NCI-H2227 treated with DMSO at 0.1 percent for 48 hours (cell line): ENCODE measurements at places on chromosomes 5 and 9.

DNA sequence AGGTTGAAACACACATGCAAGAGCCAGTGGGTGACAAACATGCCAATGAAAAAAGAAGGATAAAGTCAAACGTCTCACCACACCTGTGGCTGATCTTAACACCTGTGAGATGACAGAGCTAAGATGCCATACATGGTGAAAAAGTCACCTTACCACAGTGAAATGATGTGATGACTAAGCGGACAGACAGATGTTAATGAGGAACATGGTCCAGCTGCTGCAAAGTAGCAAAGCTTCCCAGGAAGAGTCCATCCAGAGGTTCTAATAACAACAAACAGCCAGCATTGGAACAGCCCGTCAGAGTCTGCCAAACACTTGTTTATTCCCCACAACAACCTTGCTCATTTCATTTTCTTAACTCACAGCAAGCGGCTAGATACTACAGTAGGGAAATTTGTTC, 1.9 kb downstream of the KIAA1191 start:
- no peak for DNase-seq

- DNase-seq, result no peak
Measured at GRCh38 chr9:37004424-37004935, 29.6 kb downstream of the PAX5 start.

- no peak for DNase-seq
Measured at GRCh38 chr9:124394167-124394566, 21.1 kb downstream of the PSMB7 start.

GRCh38 chr5:82642313-82642712, 364.2 kb upstream of the RPS23 start:
- DNase-seq, result no peak

GRCh38 chr9:18014556-18014955, 435.7 kb downstream of the SH3GL2 start:
- no peak for DNase-seq

- no peak for DNase-seq
Measured at GRCh38 chr5:135236908-135237747, 161.9 kb downstream of the MACROH2A1 start.

- no peak for DNase-seq
Measured at GRCh38 chr9:127087411-127087810, 35.0 kb downstream of the ANGPTL2 start.

GRCh38 chr5:64923151-64923685, 154.5 kb downstream of the CWC27 start:
- DNase-seq, result no peak

- no peak for DNase-seq
Measured at GRCh38 chr5:168770036-168770498, 190.9 kb upstream of the PANK3 start.

- DNase-seq, result no peak
Measured at GRCh38 chr5:119367502-119368237, 11.9 kb downstream of the TNFAIP8 start.

GRCh38 chr5:143781993-143782520, 29.9 kb upstream of the HMHB1 start:
- no peak for DNase-seq

DNA sequence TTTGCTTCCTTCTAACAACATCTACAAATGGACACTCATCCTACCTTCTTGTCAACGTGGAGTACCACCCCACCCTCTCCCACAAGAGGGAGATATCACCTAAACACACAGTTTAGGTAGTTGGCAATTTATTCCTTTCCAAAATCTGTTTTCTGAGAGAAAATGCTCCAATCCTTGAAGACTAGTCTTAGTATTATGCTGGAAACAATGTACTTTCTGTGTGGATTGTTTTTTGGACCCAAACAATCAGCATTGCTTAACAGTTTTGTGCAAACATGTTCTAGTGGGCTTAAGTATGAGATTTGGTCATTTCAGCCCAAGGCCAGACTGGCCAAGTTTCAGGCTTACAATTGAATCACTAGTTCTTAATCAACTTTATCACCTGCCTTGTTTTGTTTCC, 359.1 kb downstream of the ARHGEF28 start:
- DNase-seq, result no peak

- DNase-seq, result no peak
Measured at GRCh38 chr5:175576591-175576990, 81.3 kb upstream of the HRH2 start.

DNA sequence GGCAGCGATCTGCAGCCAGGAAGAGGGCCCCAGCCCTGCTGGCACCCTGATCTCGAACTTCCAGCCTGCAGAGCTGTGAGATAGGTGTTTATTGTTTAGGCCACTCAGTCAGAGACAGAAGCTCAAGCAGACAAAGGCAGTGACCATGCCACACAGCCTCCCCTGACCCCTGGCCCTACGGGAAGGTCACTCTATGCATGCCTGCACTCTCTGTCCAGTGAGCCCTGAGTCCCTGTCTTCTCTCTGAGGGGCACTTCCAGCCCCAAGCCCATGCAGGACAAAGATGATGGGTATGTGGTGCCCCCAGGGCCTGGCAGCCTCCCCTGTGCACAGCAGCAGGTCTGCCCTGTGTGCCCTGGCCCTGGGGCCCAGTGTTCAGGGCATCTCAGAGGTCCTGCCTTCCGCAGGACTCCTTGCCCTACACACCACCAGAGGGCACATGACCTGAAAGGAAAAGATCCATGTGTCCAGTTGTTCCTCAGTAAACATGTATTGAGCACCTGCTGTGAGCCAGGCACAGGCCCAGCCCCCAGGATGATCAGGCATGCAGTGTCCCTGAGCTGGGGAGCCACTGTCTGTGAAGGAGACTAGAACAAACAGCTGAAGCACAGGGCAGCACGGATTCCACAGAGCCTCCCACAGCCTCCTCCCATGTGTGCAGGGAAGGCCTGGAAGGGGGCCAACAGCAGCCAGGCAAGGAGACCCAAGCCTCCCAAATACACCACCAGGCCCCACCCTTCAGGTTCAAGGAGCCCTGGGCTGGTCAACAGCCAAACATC, 109.3 kb downstream of the ATPSCKMT start:
- DNase-seq, result no peak

- DNase-seq, result no peak
Measured at GRCh38 chr5:177356746-177357145, 978 bp upstream of the RGS14 start.

DNA sequence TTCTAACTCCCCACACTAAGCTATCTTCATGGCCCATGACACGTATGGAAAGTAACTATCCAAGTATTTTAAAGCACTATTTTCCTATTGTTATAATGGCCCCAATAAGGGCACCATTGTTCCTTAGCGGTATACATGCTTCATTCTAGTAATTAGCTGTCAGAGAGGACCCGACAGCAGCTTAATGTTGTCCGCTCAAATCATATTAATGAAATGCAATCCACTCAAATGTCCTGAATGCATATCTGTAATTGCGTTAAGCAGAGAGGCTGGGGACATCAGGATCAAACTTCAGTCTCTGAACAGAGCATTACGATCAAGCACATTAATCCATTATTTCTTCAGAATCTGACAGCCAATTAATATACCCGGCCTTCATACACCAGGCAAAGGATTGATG, 139.7 kb downstream of the CRB2 start:
- no peak for DNase-seq

DNA sequence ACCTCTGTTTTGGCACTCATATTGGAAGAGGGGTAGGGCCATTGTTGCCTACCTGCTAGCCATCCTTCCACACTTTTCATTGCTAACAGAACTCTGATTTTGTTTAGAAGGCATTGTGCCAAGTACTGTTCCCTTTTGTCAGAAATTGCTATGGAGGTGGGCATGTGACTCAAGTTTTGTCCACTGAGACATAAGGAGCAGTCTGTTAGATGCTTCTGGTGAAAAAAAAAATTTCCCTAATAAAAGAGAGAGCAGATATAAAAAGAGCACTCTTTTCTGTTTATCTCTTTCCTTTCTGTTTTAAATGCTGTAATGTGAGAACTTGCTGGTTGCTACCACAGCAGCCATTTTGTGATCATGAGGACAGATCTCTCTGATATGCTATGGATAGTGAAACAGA, 21.9 kb upstream of the THG1L start:
- no peak for DNase-seq

- no peak for DNase-seq
Measured at GRCh38 chr5:1246711-1247431, 21.7 kb downstream of the SLC6A18 start.

- no peak for DNase-seq
Measured at GRCh38 chr9:8447601-8448000, 648.0 kb upstream of the DMAC1 start.

GRCh38 chr5:109448838-109449237, 39.1 kb upstream of the PJA2 start:
- no peak for DNase-seq

DNA sequence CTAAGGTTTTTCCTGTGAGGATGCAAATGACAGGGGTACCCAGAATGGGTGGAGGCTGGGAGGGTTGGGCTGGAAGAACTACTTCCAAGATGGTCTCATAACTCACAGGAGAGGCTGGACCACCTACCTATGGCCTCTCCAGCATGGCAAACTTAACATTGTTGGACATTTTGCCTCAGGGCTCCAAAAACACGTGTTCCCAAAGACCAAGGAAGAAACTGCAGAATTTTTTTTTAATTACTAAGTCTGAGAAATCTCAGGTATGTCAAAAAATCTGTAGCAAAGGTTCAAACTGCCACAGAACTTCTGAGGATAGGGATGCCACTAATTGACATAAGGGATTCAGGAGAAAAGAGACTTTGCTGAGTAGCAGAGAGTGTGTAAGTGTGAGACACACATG, 270.8 kb downstream of the NNT start:
- DNase-seq, result no peak

GRCh38 chr5:137565450-137565849, 66.3 kb upstream of the SPOCK1 start:
- no peak for DNase-seq

- DNase-seq, result no peak
Measured at GRCh38 chr5:119397518-119398380, 41.9 kb downstream of the TNFAIP8 start.

- DNase-seq, result no peak
Measured at GRCh38 chr5:147081311-147081764, 153.5 kb upstream of the STK32A start.

GRCh38 chr9:73615557-73615956, 463.9 kb downstream of the ANXA1 start:
- DNase-seq, result no peak

- DNase-seq, result no peak
Measured at GRCh38 chr9:18263377-18263776, 210.6 kb upstream of the ADAMTSL1 start.

- DNase-seq, result no peak
Measured at GRCh38 chr9:113160571-113160970, 9.8 kb downstream of the SLC31A2 start.
